ENCODE measurements at places on chromosomes 7 and 10.

DNA sequence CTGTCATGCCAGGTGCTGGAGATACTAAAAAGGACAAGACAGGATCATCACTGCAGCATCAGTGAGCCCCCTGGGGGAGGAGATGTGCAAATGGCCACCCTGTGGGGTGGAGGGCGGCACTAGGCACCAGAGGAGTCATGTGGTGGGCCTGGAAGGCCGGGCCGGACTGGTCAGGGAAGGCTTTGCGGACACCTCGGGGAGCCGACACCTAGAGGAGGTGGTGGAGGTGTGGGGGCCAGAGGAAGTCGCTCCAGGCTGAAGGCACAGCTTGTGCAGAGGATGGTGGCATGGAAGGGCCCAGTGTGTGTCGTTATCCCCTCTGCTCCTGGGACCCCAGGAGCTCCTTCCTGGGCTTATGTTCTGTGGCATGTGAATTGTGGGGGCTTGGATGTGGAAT lies 437.7 kb downstream of the RPS24 start:
- no peak for DNase-seq

DNA sequence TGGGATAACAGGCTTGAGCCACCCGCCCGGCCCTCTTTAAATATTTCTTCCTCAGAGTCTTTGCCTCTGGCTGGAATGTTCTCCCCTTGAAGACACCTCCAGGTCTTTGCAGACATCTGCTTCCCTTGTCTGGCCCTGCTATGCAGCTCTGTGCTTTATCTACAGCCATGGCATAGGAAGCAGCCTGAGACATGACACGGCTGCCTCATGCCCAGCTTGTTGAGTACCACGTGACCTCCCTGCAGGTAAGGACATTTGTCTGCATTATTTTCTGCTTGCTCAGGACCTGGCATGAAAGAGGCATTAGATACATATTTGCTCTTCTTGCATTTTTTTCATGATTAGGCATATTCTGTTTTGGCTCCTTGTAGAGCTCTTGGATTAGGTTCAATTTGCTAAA lies 113.8 kb upstream of the KLF6 start:
- no peak for DNase-seq

- no peak for DNase-seq
Observed at GRCh38 chr7:20510573-20510900, 104.9 kb upstream of the ABCB5 start.

GRCh38 chr10:5959581-5960069 lies 17.7 kb downstream of the IL15RA start:
- no peak for DNase-seq

- DNase-seq = no peak
Observed at GRCh38 chr10:84088626-84089025, 50.7 kb upstream of the GHITM start.

DNA sequence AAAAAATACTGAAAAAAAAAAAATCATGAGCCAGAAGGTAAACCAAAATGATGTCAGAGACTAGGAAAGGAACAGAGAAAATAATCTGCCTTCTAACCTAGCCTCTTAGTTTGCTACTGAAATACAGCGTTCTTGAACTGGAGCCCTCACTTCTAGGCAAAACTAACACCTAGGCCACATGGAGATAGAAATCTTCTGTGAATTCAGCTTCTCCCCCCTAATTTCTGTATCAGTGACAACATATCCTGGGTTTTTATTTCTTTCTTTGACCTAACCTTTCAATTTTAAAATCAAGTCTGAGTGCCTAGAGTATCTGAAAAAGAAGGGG lies 100.1 kb upstream of the GLCCI1 start:
- no peak for DNase-seq

DNA sequence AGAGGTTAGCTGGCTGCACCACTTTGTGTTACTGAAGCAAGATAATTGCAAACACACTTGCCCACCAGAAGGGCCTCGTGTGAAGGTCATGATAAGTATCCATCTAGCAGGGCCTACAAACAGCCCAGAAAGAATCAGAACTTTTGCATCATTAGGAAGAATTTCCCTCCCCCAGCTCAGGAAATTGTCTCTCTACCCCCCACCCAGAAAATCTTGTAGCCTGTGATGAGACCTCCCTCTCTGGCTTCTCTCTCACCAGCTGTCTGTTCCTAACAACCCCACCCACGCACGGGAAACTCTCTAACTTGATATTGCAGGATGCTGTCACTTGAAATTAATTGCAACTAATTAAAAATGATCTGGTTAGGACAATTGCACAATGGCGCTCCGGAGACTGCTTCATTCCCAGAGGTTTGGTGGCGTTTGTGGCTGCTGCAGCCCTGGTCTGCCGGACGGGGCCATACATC lies 34.5 kb downstream of the ZNF503 start:
- no peak for DNase-seq

- no peak for DNase-seq
Observed at GRCh38 chr7:83451501-83452045, 197.4 kb downstream of the SEMA3E start.

DNA sequence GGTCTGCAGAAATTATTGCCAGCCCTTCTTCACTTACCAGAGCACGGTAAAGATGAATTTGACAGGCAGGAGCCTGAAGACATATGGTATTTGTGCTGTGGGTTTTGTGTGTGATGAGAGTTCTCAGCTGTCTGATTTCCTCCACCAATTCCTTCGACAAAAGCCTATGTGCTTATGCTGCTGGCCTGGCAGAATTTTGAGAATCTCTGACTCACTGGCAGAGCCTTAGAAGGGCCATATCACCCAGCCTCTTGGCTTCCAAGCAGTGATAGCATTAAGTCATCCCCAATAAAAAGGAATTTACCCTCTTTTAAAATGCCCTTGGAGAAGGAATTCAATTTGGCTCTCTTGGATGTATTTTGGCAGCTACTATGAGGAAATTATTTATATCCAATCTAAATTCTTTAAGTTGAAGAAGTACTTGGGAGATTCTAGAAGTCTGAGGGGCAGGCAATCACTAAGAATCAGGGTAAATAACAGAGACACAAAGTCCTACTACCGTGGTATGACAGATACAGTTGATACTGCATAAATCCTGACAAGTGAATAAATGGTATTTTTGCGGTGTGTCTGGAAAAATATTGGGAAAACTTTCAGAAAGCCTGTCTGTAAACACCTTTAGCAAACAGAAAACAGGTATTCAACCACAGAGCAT lies 68.6 kb upstream of the EFCAB10 start:
- DNase-seq = no peak

DNA sequence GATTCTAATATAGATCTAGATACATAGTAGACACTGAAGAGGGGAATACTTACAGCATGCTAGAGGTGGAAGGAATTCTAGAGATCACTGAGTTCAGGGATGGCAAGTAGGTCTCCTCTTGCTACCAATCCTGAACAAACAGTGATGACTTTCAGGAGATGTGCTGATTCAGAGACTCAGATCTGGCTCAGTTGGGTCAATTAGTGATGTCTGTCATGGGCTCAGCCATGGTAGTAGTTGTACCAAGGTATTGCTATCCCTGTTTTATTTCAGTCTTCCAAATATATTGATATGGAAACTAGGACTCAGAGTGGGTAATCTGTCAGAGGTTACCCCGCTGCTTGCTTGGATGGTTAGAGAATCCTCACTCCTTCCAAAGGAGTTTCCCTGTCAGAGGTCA lies 38.5 kb downstream of the UNC5B start:
- no peak for DNase-seq

DNA sequence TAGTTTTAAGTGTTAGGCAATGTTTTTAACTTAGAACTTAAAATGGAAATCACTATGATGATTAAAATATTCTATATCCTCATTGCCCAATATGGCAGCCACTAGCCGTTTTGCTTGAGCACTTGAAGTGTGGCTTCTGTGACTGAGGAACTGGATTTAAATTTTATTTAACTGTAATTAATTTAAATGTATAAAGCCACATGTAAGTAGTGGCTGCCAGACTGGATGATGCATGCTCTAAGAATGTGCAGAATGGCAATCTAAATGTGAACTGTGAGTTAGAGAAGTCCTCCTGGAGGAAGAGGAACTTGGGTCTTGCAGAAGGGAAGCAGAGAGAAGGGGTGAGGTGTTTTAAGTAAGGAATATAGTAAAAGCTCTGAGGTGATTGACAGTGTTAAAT lies 451.4 kb downstream of the SUGCT start:
- no peak for DNase-seq

DNA sequence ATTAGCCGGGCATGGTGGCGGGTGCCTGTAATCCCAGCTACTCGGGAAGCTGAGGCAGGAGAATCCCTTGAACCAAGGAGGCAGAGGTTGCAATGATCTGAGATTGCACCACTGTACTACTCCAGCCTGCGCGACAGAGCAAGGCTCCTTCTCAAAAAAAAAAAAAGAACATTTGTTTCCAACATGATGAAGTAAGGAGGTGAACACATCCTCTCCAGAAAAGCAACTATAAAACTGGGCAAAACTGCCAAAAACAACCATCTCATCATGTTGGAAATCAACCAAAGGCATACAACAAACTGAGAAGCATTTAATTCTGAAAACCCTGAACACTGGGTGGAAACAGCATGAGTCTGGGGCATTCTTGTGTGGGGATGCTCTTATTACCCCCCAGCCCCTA lies 14.3 kb downstream of the PRTFDC1 start:
- no peak for DNase-seq

- DNase-seq = no peak
Observed at GRCh38 chr7:98548971-98549370, 68.1 kb upstream of the NPTX2 start.
